Activated T-cell treated with anti-CD3 and anti-CD28 coated beads for 4 hours (primary cell): ENCODE measurements at places on chromosomes 5 and 9.

DNA sequence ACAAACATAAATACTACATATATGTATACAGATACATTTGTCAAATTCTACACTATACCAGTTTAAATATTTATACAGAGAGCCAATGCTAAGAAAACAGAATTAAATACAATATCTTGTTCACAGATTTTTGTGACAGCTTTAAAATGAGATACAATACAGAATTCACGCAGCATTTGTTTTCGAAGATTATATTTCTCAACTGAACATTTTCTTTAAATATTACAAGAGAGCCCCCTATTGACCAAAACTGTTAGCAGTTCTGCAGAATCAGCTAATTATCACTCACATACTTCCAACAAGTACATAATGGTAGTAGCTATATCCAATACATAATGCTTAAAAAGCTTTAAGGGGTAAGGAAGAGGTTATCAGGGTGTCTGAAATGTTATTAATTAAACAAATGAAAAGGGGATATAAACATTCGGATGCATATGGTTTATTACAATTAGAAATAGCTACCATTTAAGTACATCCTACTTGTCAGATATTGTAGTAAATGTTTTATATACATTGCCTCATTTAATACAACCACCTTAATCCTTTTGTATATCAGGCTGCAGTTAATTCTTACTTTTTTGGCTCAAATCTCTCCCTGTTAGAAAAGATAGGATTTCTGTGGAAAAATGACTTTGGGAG is 31.7 kb downstream of the ZDHHC21 start:
- no peak for DNase-seq

DNA sequence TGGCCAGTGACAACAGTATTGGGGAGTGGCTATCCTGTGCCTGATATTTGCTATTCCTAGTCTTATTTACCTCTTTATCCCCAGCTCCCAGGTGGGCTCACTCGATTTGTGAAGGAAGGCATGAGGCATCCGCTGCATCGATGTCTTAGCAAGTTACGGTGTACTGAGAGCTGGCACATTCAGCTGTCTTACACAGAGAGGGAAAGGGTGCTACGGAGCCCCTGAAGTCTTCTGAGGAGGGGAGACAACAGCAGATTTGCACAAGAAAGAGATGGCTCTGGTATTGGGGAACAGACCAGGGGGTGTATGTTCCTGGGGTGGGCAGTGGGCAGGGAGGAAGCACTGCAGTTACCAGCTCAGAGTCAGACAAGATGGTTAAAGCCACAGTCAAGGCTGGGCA is 172.6 kb downstream of the FGF18 start:
- no peak for DNase-seq

DNA sequence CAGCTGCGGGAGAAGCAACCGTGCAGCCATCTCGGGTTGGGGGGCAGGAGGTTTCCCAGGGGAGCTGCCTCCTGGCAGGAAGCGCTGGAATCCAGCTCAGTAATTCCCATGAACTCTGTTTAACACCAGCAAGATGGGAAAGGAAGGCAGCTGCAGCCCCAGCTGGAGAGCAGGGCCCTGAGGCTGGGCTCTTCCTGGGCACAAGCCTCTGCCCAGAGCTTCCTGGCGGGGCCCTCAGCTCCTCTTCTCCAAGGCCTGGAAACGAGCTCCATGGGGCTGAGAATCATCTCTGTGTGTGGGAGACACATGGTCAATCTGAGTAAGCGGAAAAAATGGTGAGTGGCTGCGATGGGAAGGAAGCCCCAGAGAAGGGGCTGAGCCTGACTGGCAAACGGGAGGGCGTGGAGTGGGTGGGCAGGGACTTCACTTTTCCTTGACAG is 6.3 kb downstream of the MRPL36 start:
- no peak for DNase-seq

- DNase-seq = no peak
Measured at GRCh38 chr5:58961631-58962280, 378.9 kb downstream of the RAB3C start.

DNA sequence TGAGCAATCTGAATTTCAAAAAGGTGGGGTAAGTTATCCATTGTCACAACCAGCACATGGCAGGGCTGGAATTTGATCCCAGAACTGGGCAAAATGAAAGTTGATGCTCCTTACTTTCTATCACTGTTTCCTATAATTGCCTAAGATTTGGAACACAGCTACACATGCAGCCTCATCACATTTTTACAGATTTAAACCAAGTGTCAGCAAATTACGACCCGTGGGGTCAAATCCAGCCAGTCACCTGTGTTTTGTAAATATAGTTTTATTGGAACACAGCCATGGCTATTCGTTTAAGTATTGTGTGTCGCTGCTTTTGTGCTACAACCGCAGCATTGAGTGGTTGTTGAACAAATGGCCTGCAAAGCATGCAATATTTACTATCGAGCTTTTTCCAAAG is 94.3 kb downstream of the SREK1 start:
- no peak for DNase-seq
